PC-9 (cell line): ENCODE measurements at places on chromosomes 13 and 19. TPM values are rescaled to one million over a fixed set of nuclear protein-coding genes. Genes with fewer than 3 reads are reported as not detected.

DNA sequence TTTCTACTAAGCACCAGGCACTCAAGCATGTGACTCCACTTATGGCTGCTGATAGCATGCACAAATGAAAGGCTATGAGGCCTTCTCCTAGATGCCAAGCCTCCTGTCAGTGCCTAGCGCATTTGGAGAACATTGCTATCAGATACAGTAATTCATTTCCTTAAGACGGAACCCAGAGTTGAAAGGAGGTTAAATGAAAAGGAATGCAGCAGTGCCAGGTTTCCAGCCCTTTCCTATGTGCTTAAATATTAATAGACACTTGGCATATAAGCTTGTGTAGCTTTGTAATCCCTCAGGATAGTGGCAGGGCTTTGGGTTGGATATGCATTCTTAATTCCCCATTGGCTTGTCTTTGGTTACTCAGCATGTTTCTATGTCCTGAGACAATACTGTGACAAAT lies 140.1 kb upstream of the FRY start:
- H3K27me3 ChIP-seq = peaks cover 4% of the 10 kb centered on the region; the same call in 1 of the 2 replicates
- no peak overlapping the region for H3K4me3 ChIP-seq
- DNase-seq = no peak
- H3K4me1 ChIP-seq = no peaks in the 10 kb centered on the region
- no peaks in the 10 kb centered on the region for H3K36me3 ChIP-seq
- H3K27ac ChIP-seq = no peak overlapping the region

- no peaks in the 10 kb centered on the region for H3K36me3 ChIP-seq
- no peak overlapping the region for H3K27ac ChIP-seq
- no peaks in the 10 kb centered on the region for H3K27me3 ChIP-seq
- DNase-seq = no peak
Observed at GRCh38 chr13:40438999-40439797, 227.2 kb downstream of the FOXO1 start.

The SRRM5 gene
- total RNA-seq = 0.37 and 0.60 TPM in 2 replicates

The NPAS1 gene
- total RNA-seq = 1.4 and 3.7 TPM in 2 replicates

GRCh38 chr13:113078902-113079780 lies 26.4 kb upstream of the F7 start:
- no peaks in the 10 kb centered on the region for H3K4me1 ChIP-seq
- no peak overlapping the region for H3K27ac ChIP-seq
- no peaks in the 10 kb centered on the region for H3K36me3 ChIP-seq
- DNase-seq = no peak

- H3K4me3 ChIP-seq = no peak overlapping the region
- no peaks in the 10 kb centered on the region for H3K27me3 ChIP-seq
- DNase-seq = no peak
- H3K4me1 ChIP-seq = peaks cover 4% of the 10 kb centered on the region; the same call in 1 of the 2 replicates
- H3K36me3 ChIP-seq = no peaks in the 10 kb centered on the region
- H3K27ac ChIP-seq = no peak overlapping the region
Observed at GRCh38 chr19:7643031-7643415, 6.1 kb downstream of the STXBP2 start.

DNA sequence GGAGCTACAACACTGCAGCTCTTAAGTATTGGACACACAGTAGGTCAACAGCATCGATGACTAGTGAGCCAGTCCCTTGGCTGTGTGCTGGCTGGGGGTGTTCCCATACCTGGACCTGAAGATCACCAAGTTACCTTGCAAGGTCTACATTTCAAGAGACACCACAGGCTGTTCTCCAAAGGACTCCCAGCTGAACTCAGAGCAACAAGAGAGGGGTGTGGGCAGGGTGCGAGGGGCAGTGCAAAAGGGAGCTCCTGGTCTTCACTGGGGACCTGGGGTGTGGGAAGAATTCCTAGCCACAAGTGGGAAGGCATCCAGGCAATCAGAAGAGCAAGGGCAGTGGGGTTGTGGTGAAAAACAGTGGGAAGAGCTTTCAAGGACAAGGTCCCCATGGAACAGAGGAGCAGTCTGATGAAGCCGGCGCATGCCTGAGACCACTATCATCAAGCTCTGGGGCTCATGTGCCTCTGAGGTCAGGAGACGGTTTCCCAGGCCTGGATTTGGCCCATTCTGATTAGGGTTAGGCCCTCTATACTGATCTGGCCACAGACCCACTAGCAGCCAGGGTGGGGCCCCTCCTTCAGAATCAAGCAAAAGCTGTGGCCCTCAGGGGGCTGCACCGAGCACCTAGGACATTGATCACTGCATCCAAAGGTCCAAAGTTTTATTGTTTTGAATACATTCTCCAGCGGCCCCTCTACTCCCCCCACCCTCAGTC lies 4.7 kb upstream of the GSK3A start:
- H3K27me3 ChIP-seq = no peaks in the 10 kb centered on the region
- no peak overlapping the region for H3K4me3 ChIP-seq
- H3K36me3 ChIP-seq = no peaks in the 10 kb centered on the region
- DNase-seq = no peak
- H3K4me1 ChIP-seq = 0 out of 2 replicates have a peak, but pooled peaks cover 6% of the 10 kb centered on the region

The IGFL1 gene
- 2.6 and 3.7 TPM in 2 replicates for total RNA-seq

GRCh38 chr13:111160648-111161047 lies 45.5 kb downstream of the ARHGEF7 start:
- DNase-seq = no peak
- peaks cover 15% of the 10 kb centered on the region for H3K36me3 ChIP-seq
- H3K27me3 ChIP-seq = no peaks in the 10 kb centered on the region
- no peaks in the 10 kb centered on the region for H3K4me1 ChIP-seq
- no peak overlapping the region for H3K27ac ChIP-seq
- no peak overlapping the region for H3K4me3 ChIP-seq

DNA sequence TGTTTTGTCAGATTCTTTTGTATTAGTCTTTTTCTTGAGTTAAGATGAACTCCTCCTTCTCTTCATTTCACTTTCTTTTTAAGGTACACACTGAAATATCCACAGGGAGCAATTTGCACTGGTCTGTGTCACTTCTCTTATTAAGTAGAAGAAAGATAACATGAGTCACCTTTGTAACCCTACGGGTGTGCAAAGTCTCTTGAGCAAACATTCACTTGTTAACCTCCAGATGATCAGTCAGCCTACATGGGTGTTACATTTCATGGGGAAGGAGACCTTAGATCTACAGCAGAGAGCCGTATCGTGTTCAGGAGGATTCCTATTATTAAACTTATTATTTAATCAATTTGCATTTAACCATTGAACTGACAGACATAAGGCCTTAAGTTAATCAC lies 5.1 kb downstream of the ZNF507 start:
- no peak for DNase-seq
- peak overlapping the region; percentile 9; the same call in 1 of the 2 replicates for H3K4me3 ChIP-seq
- no peaks in the 10 kb centered on the region for H3K27me3 ChIP-seq
- peaks cover 60% of the 10 kb centered on the region for H3K4me1 ChIP-seq
